ENCODE measurements at places on chromosomes 7 and 10.

DNA sequence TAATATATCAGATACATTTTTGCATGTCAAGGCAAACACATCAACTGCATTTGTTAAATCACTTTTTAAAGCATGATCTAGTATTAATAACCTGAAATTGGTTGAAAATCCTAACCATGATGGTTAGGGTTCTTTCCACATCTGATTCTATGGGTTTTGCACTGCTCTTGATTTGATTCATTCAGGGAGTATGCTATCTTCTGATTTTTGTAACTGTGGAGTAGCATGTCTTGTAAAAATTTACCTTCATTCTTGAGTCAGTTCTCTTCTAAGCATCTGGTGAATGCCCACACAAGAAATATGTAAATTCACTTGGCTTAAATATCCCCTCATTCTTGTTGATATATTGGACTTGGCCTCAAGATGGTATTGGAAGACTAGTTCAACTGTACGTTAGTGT lies 178.7 kb downstream of the KLF6 start:
- DNase-seq = no peak

DNA sequence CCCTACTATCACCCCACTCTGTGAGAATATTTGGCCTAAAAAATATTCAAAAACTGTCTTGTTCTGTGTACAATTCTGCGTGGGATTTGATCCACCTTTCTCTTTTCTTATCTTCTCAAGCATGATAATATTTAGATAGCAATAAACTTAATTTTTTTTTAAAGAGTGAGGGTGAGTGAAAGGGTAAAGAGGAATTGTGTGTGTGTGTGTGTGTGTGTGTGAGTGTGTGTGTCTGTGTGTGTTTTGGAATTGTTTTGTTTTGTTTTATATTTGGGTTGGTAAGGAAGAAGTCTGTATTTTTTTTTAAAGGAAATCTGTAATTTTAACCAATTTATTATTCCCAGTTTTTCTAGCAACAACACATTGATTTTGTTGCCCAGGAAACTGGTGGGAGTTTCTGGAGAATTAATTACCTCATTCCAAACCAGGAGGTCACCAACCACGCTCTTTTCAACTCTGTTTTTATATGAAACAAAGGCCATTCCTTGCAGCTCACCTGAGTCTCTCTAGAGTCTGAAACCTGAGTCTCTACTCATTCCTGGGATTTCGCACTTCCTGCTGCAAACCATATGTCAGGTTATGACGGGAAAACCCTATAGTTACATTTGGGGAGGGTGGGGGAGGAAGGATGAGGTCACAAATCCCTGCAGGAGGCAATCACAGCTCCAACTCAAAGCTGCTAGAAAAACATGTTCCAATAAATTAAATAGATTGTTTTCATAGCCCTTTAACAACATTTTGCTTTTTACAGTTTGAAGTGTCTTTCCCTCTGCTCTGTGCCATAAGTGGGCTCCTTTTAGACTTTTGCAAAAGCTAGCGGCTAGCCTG lies 38.1 kb upstream of the XPNPEP1 start:
- no peak for DNase-seq

GRCh38 chr7:80226629-80227028 lies 92.0 kb downstream of the GNAI1 start:
- DNase-seq = no peak

DNA sequence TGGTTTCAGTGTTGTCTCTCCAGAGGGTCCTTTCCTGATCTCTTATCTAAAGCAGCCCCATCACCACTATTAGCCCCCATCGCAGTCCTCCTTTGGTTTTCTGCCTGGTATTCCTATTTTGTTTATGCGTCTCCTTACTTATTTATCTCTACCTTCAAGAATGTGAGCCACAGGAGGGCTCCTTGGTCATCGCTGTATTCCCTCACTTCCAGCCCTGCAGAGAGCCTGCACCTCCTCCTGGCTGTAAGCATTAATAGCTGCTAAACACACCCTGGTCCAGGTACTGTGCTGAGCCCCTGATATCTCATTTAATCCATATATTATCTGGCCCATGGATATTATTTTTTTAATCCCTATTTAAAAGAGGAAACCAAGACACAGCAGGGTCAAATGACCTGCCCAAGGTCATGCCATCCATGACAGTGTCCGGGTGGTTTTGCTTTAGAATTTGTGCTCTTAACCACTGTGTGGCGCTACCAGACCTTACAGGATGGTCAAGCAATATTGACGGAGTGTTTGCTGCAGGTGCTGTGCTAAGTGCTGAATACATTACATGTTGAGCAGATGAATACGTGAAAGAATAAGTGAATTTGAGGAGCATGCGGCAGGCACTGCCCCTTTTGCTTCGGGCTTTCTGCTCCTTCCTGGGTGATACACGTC lies 227.2 kb downstream of the ADAM12 start:
- no peak for DNase-seq

GRCh38 chr7:5388273-5388901 lies 35.2 kb downstream of the TNRC18 start:
- DNase-seq = no peak

DNA sequence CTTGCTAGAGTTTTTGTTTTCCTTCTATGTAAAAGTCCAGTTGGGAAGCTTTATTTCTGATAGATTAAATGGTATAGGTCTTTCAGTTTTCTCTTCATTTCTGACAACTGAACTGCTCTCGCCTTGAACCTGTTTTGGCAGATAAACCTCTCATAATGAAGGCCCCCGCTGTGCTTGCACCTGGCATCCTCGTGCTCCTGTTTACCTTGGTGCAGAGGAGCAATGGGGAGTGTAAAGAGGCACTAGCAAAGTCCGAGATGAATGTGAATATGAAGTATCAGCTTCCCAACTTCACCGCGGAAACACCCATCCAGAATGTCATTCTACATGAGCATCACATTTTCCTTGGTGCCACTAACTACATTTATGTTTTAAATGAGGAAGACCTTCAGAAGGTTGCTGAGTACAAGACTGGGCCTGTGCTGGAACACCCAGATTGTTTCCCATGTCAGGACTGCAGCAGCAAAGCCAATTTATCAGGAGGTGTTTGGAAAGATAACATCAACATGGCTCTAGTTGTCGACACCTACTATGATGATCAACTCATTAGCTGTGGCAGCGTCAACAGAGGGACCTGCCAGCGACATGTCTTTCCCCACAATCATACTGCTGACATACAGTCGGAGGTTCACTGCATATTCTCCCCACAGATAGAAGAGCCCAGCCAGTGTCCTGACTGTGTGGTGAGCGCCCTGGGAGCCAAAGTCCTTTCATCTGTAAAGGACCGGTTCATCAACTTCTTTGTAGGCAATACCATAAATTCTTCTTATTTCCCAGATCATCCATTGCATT lies 27.1 kb downstream of the MET start:
- DNase-seq = no peak

- no peak for DNase-seq
Observed at GRCh38 chr10:128084364-128084763, 41.9 kb downstream of the MKI67 start.

All from glomerular endothelial cell (primary cell).